NAMALWA (cell line): ENCODE measurements at places on chromosomes 11 and 22.

DNA sequence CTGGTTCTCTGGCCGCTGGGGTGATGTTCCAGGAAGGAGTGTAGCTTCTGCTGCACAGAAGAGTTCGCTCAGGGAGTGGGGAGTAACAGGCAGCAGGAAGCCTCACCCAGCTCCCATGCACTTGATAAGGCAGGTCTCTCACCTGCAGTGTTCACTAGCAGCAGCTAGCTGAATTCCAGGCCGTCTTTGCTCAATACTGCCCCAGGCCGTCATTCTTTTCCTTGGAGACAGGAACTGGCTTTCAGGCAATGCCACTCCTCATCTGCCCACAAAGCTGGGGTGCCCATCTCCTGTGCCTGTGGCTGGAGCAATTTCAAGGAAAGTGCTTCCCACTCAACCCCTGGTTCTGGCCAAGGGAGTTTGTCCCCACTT lies 66.1 kb downstream of the ARHGAP42 start:
- DNase-seq = no peak

- no peak for DNase-seq
Observed at GRCh38 chr11:124075841-124076651, 34.9 kb upstream of the OR10G7 start.

DNA sequence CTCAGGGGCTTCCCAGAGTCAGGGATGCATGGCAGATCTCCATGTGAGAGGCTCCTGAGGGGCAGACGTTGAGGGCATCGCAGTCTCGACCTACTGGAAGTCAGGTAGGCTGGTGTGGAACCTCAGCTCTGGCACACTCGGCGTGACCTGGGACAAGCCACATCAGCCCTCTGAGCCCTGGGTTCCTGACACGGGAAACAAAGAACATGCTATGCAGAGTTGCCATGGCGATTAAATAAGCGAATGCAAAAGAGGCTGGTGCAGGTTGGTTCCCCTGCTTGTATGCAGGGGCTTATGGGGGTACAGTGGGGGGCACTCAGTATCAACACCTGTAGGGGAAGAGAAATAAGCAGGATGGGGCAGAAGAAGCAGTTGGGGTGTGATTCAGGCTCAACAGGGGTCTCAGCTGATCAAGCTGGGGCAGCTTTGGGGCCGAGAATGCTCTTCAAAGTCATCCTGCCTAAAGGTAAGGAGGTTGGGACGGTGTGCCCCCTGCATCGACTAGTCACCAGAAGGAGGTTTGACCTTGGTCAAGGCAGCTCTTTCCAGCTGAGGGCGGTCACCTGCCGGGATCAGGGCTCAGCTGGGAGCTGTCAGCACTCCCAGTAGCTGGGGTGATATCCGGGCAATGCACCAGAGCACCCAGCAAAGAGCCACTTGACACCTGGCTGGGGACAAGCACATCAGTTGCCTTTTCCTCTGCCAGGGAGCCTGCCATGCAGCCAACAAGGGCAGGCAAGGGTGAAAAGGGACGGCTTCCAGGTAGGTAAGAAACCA lies 442.7 kb downstream of the MIAT start:
- DNase-seq = no peak

GRCh38 chr22:47166446-47167016 lies 404.1 kb downstream of the TBC1D22A start:
- no peak for DNase-seq

- peak; percentile 75 for DNase-seq
Observed at GRCh38 chr11:26649884-26650283, 72.0 kb downstream of the SLC5A12 start.

DNA sequence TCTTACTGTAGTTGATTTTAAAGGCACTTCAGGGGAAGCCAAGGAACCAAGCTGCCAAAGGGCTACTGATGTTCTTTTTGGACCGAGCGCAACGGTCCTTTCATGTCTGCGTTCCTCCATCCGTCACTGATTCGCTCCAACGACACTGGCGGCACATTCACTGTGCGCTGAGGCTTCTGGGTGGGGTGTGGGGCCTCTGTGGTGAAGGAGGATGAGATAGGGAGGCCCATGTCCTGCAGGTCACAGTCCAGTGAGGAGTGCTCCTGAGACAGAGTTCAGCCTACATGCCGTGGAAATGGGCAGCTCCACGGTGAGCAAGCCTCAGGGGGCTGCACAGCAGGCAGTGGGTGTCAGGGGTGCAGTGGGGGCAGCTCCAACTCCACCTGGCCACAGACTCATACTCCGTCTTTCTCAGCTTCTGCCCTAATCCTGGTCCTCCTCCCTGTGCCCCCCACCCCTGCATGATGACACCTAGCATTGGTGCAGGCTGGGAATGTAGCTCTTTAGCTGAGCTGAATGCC lies 87.8 kb upstream of the SHANK2 start:
- no peak for DNase-seq

DNA sequence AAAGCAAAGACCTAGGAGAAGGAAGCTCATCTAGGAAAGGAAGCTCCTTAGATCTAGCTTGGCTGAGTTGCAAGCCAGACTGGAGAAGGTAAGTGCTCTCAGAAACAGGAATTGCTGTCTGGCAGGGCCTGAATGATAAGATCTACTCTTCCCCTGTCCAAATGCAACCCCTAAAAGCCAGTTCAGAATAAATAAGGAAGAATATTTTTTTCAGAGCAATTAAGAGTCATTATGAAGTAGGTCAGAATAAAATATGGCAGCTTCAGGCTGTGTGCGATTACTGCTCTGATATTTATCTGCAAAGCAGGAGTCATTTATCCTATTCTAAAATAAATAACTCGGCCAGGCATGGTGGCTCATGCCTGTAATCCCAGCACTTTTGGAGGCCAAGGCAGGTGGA lies 82.1 kb downstream of the PIWIL4 start:
- no peak for DNase-seq

DNA sequence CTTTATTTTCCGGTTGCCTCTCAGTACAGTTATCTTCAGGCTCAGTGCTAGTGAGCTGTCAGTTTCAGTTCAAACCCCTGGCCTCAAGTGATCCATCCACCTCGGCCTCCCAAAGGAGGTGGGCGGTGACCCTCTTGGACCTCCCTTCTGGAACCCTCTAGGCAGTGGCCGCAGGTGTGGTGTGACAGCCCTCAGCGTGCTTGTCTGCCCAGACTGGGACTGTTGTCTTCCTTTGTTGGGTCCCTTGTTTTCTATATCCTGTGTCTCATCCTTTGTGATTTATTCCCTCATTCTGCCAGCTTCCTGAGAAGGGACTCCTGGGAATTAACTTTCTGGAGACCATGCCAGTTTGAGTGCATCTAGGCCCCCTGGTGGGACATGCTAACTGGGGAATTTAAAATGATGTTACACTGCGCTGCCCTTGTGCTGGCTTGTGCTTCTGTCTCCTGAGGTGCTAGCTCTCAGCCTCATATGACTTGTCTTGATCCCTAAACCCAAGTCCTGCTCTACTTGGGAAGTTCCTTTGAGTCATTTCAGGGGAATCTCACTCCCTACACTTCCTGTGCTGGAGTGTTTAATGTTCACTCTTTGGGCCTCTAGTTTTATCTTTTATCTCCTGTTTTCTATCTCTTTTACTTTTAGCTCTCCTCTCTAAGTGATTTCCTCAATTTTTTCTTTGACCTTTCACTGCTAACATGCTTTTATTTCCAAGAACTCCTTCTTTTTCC lies 19.4 kb downstream of the MED15 start:
- no peak for DNase-seq

DNA sequence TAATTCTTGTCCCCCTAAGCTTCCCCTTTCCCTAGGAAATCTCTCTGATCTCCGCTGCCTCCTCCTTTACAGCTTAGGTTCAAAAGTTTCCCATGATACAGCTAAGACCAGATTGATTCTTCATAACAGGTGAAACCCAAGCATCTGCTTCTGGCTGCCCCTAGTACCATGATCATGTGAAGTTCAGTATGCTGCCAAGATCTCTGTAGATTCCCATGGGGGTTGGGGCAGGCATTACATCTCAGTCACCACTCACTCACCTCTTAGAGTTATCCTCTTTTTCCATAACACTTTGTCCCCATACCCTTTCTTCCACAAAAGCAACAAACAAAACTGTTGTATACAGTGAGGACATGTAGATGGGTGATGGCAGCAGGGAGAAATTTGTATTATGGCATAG lies 44.0 kb downstream of the RRP8 start:
- no peak for DNase-seq
